GM23248 (cell line): ENCODE measurements at places on chromosomes 7 and 10.

GRCh38 chr10:22620929-22621328 is 93.4 kb downstream of the PIP4K2A start:
- no peak for DNase-seq

- DNase-seq = no peak
Observed at GRCh38 chr10:44066527-44067255, 318.2 kb downstream of the CXCL12 start.

GRCh38 chr7:96380111-96380512 is 58.2 kb upstream of the SLC25A13 start:
- DNase-seq = no peak

- no peak for DNase-seq
Observed at GRCh38 chr10:107056182-107056581, 108.3 kb downstream of the SORCS1 start.

DNA sequence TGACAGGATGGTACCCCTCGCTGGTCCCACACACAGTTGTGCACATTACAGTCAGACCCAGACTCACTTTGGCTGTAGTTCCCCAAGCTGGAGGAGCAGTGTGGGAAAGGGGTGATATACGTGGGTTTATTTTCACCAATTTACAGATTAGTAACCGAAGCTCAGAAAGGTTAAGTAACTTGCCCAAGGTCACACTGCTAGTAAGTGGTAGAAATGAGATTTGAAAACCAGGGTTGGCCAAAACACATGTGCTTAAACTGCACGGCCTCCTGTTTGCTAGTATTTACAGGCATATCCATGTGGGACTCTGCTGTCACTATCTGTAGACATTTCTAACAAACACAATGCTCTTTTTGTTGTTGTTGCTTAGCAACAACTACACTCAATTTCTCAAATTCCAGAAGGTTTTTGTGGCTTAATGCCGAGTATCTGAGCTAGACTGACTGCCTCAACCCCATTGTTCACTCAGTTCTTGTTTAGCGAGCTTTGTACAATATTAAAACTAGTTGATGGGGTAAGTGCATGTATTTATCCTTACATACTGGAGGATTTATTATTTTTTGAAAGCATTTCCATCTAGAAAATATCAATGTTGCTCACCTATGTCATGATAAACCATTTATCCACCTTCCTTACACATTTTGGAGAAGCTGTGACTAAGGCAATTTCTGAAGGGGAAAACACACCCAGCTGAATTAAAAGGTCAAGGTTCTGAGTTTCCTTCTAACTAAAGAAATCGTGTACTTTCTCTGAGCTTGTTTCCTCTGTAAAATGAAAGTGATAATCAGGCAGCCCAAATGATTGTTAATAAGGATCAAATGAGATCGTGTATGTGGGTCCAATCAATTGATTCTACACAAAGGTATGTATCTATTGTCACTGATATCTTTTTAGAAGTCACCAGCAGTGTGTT is 5.3 kb upstream of the TMEM139 start:
- DNase-seq = peak; percentile 84

DNA sequence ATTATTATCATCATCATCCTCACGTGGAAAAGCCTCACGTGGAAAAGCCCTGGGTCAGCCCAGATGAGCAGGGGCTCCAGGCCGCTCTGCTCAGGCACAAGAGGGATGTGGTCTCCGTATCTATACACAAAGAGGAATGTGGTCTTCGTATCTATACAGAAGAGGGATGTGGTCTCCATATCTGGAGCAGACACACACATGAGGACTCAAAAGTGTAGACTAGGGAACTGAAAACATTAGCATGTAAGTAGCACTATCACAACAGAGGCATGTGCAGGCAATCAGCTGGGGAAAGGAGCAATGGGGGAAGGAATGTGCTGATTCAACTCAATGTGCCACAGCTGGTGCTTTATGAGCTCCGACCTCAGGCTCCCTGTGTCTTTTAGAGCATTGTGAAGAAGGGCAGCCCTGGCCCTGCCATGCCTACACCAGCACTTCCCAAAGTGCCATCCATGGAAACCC is 86.5 kb downstream of the PLXNA4 start:
- no peak for DNase-seq

GRCh38 chr7:150317748-150318444 is 5.3 kb upstream of the LRRC61 start:
- DNase-seq = peak; percentile 35

GRCh38 chr10:79025199-79025832 is 43.5 kb upstream of the ZMIZ1 start:
- no peak for DNase-seq

DNA sequence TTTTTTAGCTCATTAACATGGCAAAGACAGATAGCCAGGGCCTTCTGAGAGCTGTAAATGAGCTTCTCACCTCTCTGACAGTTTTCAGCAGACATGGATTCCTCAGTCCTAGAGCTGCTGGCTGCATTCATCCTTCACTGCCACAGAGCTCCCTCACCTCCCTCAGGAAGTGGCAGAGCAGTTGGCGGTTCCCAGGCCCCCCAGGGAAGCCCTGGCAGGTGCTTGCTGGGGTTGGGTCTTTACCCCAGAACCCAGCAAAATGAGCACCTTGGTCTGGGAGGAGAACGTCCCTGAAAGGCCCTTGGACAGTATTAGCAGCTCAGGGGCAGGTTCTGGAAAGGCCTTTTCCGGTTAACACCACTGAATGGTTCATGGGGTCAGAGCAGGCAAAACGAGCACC is 288.0 kb downstream of the PTPRN2 start:
- DNase-seq = no peak

- no peak for DNase-seq
Observed at GRCh38 chr10:112454910-112455779, 8.1 kb downstream of the VTI1A start.

- no peak for DNase-seq
Observed at GRCh38 chr7:43495572-43495971, 87.3 kb upstream of the STK17A start.

- DNase-seq = no peak
Observed at GRCh38 chr7:112365551-112365950, 84.7 kb upstream of the IFRD1 start.

GRCh38 chr10:14774797-14775196 is at the start of gene FAM107B:
Gene FAM107B (minus strand): TSS chr10:14774897. CDS start chr10:14774663, 234 bp downstream.
- no peak for DNase-seq

- peak; percentile 14 for DNase-seq
Observed at GRCh38 chr10:86341361-86341811, 25.2 kb downstream of the GRID1 start.

DNA sequence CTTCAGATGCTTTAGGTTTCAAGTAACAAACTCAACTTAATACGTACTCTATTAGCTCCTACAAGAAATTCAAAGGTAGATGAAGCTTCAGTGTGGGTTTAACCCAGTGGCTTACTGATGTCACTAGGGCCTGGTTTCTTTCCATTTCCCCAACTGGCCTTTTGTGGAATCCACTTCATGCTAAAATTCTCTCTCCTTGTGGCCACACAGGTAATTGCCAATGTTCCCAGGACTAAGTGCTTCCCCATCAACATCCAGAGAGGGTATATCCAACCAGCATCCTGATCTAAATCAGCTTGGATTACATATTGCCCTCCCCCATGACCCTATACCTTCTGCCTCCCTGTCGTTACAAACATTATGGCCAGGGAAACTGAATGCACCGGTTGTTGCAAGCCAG is 10.7 kb downstream of the FBXL13 start:
- no peak for DNase-seq

DNA sequence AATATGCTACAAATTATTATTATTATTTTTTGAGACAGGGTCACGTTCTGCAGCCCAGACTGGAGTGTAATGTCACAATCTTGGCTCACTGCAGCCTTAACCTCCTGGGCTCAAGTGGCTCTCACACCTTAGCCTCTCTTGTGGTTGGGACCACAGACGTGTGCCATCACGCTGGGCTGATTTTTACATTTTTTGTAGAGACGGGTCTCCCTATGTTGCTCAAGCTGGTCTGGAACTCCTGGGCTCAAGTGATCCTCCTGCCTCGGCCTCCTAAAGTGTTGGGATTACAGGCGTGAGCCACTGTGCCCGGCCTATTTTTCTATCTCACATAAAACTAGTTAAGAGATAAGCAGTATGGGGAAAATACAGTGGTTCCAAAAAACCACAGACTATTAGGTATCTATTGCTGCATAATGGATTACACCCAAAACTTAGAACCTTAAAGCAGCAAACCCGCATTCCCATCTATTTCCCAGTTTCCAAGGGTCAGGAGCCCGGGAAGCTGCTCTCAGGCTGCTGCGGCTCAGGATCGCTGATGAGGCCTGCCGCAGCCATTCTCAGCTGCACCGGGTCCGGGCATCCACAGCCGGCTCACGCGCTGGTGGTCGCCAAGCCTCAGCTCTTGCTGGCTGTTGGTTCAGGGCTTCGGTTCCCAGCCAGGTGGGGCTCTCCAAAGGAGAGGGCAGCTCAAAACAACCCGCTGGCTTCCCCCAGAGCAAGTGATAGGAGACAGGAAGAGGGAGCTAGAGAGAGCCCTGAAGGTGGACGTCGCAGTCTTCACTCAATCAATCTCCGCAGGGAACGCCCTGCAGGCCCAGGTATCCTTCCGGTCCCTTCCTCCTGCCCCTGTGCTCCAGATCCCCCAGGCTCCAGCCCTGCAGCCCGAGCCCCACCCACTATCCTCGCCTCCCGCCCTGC is 128.2 kb downstream of the UBE2H start:
- DNase-seq = no peak

DNA sequence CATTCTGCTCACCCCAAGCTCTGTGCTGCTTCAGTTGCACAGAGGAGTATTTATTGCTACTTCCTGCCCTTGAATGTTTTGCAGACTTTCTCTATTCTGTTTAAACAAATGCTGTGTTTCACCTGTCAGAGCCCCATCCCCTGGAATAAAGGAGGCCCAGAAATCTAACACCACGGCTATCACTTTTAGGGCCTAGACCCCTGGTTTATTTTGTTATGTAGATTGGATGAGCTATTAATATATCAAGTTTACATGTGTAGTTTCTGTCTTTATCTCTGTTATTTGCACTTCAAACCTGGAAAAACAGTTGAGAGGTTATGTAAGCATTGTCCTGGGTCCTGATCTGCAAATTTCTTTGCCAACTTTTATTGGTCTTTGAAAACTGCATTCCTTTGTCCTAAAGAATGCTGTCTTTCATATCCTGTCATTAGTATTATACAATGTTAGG is 630.1 kb downstream of the PARD3 start:
- no peak for DNase-seq

DNA sequence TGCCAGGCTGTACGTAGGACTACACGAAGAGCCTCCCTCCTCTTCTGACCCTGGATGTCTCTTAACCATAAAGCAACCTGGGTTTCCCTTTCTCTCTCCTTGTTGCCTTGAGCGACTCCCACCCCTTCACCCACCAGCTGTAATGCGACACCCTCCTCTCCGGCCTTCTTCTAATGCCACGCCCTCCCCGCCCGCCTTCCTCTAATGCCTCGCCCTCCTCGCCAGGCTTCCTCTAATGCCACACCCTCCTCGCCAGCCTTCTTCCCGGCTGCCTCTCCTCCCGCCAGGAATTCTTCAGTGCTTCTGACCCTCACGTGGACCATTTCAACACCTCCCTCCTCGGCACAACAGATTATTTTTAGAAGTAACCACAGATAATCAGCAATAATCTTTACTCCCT is 348.5 kb upstream of the SHH start:
- no peak for DNase-seq

- no peak for DNase-seq
Observed at GRCh38 chr10:88065383-88066049, 202.1 kb downstream of the PTEN start.

GRCh38 chr10:13969792-13970140 is 361.0 kb downstream of the FRMD4A start:
- DNase-seq = no peak

DNA sequence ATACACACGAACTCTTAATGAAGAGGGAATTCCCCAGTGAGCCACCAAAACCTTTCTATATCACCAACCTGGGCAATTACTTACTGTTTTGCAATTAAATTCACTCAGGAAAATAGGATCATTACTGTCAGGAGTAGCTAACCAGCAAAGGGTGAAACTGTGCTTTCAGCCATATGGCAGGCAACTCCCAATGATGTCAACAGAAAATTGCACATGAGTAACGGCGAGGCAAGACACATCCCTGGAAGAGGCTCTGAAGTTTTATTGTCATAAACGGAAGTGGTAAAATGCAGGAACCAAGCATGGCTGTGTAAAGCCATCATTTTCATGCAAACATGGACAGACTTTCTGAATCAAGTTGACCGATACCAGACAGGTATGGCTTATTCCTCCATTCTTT is 548.9 kb upstream of the AUTS2 start:
- peak; percentile 20 for DNase-seq

DNA sequence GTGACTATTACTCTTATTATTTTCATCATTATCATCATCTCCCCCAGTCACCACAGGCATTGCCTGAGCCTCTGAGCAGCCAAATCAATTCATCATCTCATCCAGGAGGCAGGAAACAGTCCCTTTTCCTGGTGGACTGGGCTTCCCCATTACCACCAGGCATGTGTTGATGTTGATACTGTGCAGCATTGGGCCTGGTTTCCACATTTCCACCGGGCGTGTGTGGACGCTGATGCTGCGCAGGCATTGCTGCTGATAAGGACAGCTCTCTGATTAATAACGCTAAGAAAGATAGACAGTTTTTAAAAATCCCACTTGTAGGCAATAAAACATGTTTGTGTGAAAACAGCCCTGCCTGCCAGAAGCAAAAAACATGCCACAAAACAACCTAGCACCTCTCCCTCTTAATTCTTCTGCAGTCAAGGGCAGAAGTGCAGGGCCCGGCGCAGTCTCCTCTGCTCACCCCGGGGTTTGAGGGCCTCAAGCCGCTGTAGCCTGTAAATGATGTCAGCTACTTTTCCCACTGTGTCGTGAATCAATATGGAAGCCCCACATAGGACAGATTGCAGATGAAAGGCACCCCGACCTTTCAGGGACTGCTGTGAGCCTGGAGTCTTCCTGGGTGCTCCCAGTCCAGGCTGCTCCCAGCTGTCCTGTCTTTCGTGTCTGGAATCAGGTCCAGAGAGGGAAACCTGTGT is 216.0 kb downstream of the WDR37 start:
- DNase-seq = no peak
